ENCODE measurements at places on chromosomes 5 and 9.
A peak's percentile ranks its signal among the peaks of the same experiment; 100 is the strongest.

DNA sequence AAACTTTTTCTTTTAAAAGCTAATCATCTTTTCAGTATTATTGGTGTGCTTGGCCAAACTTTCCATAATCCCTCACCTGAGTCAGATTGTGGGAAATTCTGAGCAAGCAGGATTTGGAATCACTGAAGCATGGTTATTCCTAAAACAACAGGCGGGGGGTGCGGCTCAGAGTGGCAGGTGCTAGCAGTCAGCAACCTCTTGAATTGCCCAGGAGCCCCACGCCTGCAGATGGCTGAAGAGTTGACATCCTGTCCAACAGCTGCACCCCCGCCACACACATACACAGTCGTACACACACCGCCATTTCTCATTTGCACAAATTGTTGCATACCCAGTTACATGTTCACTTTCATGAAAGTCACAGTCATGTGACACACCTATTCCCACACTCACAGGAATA lies 96.6 kb downstream of the LHX2 start:
- no peak for DNase-seq

DNA sequence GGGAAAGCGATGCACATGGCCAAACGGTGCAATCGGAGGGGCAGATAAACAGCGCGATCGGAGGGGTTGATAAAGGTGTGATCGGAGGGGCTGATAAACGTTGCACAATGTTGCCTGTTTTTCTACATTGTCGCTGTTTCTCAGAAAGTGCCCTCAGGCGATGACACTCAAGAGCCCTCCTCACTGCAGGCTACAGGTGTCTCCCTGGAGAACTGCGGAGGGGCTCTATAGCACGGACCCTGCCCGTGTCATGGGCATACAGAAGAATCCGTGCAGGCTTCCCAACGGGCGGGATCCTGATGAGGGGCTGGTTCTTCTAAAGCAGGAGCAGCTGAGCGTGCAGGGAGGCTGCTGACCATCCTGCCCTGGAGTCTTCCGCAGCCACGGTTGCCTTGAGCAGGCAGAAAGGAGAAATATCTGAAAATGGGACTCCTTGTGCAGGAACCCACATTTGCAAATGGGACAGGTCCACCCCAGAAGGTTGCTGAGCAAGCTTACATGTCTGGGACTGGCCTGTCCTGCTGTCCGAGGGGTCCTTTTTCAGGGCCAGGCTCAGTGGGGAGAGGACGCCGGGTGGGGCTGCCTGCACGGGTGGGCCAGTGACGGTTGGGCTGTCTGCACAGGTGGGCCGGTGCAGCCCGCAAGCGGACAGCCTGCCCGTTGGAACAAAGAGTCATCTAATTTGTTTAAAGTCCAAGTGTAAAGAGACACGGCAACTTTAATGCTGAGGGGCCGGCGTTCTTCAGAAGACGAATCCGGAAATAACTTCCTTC lies 25.1 kb upstream of the LPCAT1 start:
- no peak for DNase-seq

DNA sequence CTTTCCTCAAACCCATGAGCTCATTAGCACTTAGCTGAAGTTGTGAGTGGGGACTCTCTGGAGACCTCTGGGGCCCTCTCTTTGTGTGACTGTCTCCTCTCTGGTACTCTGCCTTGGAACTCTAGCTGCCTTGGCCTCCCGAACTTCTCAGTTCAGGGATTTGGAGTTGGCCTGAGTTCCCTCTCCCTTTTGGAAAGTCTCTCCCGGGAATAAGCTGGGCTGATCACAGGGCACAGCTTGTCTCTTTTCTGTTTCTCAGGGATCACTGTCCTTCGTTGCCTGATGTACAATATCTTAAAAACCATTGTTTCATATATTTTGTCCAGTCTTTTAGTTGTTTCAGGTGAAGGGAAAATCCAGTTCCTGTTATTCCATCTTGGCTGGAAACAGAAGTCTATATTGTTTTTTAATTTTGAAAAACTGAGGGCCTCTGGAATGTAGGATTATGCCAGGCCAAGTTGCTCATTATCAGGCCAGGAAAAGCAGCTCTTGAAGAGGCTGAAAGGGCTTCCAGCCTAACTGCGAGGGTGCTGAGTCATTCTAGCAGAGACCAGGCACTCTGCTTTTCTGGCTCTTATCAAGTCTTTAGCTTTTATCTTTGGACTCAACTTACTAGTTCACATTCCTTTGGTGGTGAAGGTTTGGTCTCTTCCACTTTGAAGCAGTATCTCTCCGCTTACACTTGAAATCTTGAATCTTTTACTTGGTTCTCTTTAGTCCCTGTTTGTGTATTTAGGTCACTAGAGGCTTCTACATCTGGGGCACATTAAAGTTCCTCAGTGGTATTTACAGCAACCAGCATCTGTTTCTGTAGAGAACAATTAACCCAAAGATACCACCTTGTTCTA lies 8.4 kb upstream of the RGS3 start:
- DNase-seq: no peak

DNA sequence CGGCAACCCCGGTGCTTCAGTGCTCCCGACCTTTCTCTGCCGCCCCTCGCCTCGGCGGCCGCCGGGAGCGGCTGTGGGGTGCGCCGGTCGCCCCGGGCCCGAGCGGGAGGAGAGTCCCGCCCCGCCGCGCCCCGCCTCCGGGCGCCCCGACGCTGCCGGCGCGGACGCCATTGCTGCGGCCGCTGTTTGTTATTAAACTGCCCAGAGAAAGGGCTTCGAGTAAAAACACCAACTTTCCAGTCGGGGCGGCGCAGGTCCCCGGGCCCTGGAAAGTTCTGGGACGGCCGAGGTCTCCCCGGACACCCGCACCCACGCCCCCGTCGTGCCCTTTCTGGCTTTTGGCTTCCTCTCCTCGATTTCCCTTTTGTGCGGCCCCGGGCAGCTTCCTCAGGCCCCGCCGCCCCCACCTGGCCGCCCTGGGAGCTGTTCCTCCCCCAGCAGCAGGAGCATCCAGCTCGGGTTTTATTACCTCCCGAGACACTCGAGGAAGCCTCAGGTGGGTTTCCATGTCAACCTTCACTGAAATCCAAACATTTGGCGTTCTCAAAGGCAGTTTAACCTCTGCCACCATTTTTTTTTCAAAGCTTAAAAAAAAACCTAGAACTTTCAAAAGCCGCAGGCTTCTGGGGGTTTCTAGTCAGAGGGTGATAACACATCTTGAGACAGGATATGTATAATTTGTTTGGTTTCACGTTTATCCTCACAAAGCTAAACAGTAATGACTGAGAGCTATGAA lies 334.4 kb downstream of the CWC27 start:
- peak; percentile 35 for DNase-seq

DNA sequence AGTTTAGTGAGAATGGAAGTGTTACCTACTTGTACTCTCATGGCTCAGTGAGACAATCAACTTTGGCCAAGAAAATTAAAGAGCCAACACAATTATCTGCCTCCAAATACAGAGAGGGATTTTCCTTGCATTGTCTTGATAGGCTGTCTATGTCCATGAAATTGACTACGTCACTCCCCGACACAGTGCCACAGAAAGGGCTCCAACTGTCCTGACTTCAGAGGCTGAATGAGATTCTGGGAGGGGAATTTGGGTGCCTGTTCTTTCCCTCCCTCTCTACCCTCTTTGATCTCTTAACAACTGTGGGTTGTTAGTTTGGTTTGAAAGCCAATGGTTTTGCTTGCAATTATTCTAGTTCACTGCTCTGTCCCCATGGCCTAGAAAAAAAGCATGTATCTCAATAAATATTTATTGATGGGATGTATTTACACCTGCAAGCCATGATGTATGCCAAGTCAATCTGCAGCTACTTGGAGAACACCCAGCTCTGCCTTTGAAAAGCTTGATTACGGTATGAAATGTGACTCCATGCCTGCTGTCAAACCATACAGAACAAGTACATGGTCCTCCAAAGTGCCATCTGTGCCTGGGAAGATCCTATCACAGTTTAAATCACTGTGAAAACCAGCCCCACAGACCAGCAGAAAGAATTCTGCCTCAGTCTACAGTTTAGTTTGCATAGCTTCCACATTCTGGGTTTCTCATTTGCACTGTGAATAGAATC lies 37.3 kb downstream of the CAPSL start:
- DNase-seq: no peak

- DNase-seq: no peak
These were observed 9.9 kb upstream of the CXXC5 start for GRCh38 chr5:139638090-139638735.

- DNase-seq: no peak
These were observed 206.9 kb downstream of the FSTL4 start for GRCh38 chr5:133405275-133406034.

DNA sequence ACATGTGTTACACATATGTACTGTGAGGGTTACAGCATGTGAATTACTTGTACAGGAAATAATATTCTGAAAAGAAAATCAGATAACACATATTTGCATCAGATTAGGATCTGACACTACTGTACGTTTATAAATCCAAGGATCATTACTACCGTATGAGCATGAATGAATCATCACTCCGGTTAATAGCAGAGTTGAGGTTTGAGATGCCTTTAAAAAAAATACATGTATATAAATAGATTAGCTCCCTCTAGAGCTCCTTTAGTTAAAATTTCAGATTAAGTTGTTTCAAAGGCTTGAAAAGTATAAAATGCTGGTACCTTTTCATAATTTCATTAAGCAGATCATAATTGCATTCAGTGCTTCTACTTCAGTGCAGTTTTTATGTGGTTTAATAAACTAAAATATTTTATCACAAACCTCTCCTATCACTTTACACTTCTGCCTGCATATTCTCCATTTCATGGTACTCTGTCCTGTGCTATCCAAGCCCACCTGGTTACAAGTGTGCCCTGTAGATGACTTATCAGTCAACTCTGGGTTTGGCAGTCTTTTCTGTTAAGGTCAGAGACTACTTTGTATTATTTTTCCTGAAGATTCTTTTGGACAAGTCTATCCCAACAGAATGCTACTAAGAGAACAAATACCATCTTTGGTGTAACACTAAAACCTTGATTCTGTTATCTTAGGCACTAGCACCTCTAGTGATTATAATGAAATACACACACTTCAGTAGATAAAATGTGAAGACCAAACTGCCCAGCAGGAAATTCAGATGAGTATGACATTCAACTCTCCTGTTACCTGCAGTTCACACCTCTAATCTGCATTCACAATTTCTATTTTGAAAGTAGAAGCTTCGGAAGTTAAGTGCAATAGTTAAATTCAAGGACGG lies 48.0 kb upstream of the POU5F2 start:
- no peak for DNase-seq

DNA sequence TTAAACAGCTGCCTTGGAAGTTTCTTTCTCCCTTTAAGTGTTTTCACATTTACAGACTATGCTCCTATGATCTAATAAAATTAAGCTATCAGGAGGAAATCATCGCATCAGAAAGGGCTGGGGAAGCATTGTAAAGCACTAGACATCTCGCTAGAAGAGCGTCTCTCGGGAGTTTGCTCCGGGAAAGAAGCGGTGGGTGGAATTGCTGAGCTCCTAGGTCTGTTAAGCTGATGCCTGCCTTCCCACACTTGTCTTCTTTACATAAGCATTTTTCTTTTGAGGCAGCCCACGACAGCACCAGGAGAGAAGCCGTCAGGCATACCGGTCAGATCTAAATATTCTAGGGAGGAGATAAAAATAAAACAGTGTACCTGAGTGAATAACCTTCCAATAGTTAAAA lies 541.7 kb upstream of the TUSC1 start:
- DNase-seq: no peak

GRCh38 chr5:52805615-52806014 lies 17.9 kb downstream of the ITGA1 start:
- DNase-seq: no peak

DNA sequence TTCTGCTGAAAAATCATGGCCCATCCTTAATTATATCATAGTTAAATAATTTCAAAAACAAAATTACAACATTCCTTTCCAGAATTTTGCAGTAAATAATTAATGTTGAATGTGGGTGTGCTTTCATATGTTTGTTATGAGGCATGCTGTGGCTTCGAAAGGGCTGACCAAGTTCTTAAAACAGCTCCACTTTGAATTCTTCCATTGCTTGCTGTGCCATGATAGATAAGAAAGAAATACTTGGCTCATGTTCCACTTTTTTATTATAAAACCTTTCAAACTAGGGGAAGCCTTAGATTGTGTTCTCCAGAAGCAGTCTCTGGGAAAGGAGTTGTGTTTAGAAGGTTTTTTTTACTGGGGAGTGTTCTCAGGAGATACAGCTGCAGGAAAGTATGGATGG lies 1278.7 kb upstream of the DMAC1 start:
- DNase-seq: no peak

GRCh38 chr9:70561786-70562395 lies 147.4 kb upstream of the KLF9 start:
- no peak for DNase-seq

DNA sequence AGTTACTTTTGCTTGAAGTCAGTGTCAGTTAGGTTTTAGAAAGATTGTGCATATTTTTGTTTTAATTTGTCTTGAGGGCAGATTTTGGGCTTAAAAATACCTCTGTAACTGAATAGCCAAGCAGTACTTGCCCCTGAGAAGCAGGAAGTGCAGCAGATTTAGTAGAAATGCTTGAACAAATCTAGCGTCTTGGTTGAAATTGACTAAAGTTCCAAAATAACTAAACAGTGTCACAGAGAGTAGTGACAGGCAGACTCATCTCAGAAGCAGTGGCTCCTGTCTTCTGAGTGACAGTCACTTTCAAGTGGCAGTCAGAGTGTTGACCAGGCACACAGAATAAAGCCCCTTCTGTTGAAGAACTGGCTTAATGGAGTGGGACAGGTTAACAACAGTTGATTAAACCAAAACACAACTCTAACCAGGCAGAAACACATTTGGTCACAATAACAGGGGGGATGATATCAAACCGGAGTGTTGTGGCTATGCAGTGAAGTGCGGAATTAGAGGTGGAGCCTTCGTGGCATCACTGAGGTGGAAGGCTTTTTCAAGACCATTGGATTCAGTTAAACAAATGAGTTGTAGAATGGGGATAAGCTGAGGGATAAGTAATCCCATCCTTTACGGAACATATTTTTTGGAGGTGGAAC lies 29.1 kb downstream of the TRIO start:
- no peak for DNase-seq

DNA sequence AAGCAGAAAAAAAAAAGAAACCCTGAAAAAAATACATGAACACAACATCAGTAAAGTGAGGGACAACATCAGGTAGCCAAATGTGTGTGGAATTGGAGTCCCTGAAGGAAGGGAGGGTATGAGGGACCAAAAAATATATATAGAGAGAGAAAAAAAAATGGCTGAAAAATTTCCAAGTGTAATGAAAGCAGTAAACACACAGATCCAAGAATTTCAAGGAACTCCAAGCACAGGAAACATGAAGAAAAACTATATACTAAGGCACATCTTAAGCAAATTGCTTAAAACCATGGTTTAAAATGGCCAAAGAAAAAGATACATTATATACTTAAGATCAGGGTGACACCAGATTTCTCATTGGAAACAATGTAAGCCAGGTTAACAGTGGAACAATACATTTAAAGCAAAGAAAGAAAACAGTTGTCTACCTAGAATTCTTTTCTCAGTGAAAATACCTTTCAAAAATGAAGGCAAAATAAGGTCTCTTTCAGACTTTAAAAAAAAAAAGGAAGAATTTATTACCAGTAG lies 24.4 kb upstream of the ABL1 start:
- no peak for DNase-seq

All from effector memory CD8-positive, alpha-beta T cell (primary cell).